ENCODE measurements at places on chromosomes 1 and 21.
A peak's percentile ranks its signal among the peaks of the same experiment; 100 is the strongest.

DNA sequence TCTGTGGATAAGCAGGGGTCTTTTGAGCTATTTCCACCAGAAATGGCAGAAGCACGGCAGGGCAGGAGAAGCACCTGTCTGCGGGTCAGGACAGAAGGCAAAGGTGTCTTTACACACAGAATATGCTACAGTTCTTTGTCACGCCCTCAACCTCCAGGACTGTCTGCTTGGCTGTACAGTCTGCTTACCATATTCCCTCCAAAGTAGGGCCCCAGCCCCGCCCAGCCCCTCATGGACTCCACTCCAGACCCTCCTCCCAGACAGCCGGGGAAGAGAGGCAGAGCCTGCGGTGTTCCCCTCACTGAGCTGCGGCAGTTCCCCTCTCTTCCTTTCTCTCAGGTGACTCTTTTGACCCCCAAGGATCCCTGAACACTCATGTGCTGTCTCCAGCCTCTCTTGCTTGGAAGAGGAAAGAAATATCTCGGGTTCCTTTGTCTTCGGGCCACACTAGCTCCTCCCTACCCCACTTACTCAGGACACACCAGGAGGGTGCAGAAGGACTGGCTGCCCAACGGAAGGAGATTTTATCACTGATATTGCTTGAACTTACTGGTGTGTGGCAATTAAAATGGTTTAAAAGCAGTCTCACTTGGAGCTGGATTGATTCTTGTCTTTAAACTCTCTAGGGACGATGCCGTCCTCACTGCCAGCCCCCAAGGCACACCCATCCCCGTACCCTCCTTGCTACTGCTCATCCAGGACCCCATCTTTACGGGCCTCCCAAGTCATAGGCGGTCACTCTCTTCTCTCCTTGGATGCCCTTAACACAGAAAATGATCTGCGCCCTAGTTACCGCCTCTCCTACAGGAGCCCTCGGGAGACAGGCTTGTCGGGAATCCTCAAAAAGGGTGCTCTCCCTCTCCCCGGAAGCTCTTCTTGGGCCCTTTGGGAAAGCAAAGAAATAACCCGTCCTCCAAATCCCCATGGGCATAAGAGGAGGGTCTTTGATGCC, 169.7 kb downstream of the TOMM20 start:
- no peak for DNase-seq

GRCh38 chr1:902802-903201, 20.9 kb upstream of the SAMD11 start:
- DNase-seq = no peak

GRCh38 chr1:99218572-99218971, 45.7 kb upstream of the PLPPR4 start:
- DNase-seq = no peak

- no peak for DNase-seq
Observed at GRCh38 chr1:117128323-117129079, 7.0 kb upstream of the TRIM45 start.

DNA sequence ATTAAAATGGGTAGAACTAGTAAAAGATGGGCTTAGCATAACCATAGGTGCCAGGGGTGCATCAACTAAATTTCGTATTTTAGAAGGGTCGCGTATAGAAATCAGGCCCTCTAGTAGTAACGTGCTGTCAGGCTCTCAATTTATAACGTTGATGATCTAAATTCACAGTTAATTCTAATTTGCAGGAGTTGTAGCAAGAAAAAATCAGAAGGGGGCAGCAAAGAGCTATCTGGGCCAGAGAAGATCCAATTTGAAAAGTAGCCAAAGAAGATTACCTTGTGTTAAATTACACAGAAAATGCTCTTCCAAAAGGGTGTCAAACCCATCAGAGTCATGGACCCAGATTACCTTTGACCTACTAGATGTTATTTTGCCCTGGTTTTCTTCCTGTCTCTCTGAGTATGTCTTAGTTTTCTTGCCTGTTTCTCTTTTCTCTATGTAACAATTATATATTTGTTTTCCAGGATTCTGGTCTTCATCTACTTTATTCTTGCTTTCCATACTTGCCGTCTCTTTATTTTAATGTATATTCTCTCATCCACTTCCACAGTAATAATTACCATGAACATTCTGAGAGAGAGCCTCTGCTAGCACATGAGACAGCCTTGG, 1030.9 kb downstream of the AMY1C start:
- peak; percentile 4 for DNase-seq

DNA sequence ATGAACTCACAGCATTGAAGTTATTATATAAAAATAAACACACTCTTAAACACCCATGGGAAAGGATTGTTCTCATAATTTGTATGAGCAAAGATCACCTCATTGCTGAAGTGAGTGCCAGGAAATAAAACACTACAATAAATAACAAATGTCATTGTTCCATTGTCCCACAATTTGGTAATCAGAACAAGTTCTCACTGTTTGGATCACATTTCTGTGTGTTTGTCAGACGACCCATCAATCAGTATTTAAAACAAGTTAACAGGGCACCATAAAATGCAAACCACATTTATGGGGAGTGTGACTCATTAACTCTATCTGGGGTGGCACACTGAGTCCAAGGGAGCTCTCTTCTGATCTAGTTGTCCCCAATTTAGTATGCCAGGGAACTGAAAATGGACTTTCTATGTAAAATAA, 124.5 kb downstream of the PTPRC start:
- peak; percentile 40 for DNase-seq

DNA sequence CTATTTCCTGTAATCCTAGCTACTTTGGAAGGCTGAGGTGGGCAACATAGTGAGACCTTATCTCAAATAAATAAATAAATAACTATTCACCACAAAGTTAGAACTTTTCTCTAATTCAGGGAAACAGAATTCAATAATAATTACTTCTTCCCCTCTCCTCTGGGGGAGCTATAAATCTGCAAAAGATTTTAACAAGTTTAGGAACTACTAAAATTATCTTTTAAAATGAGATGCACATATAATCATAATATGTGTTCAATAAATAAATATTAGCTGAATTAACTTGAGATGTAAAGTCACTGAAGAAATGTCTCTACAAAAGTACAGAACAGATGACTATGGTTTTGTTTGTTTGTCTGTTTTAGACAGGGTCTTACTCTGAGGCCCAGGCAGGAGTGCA, 14.1 kb downstream of the WDR47 start:
- DNase-seq = no peak

DNA sequence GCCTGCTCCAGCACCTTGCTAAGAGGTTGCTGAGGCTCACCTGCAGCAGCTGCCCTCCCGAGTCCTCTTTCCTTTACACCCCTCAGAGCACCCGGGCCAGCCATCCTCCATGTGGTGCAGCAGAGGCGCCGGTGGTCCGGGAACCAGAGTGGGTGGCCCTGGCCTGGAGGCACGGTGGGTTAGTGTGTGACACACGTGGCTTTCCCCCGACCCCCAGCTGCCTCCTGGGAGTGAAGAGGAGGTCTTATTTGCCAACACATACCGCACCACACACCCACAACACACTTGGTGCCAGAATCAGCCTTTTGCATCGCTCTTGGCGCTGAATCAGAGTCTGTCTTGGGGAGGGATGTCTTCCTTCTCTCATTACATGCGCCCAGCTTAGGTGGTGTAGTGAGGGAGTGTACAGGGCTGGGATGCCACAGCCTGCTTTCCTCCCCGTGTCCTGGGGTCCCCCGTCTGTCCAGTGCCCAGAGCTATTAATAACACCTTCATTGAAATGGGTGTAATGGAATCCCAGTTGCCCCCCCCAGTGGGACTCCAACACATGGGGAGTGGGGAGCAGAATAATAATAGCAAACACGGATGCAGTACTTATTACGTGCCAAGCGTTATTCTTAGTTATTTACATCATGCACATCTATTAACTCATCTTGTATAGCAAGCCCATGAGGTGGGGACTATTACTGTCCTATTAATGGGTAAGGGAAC, 38.2 kb downstream of the MAPKAPK2 start:
- no peak for DNase-seq

- DNase-seq = peak; percentile 64
Observed at GRCh38 chr1:206117151-206117948, at the start of gene AVPR1B. TSS of gene AVPR1B (minus strand) at chr1:206117388. CDS start at chr1:206116890, 498 bp downstream.

GRCh38 chr1:29349871-29350491, 113.7 kb downstream of the PTPRU start:
- no peak for DNase-seq

DNA sequence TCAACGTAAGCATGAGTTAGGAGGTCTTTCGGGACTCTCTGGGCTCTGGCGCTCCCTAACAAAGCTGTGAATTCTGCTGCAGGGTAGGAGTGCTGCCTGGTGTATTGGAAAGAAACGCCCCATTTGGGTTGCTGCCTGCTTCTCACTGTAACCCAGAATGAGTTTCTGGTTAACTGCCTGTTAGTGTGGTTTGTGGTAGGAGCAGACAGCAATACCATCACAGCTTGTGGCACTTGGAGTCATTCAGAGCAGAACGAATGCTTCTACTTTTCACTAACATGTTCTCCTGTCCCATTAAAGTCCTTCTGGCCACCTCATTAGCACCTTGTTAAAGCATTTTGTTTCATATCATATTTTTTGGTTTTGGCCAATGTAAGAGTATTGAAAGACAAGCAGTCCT, 18.1 kb downstream of the MAP3K7CL start:
- peak; percentile 85 for DNase-seq

DNA sequence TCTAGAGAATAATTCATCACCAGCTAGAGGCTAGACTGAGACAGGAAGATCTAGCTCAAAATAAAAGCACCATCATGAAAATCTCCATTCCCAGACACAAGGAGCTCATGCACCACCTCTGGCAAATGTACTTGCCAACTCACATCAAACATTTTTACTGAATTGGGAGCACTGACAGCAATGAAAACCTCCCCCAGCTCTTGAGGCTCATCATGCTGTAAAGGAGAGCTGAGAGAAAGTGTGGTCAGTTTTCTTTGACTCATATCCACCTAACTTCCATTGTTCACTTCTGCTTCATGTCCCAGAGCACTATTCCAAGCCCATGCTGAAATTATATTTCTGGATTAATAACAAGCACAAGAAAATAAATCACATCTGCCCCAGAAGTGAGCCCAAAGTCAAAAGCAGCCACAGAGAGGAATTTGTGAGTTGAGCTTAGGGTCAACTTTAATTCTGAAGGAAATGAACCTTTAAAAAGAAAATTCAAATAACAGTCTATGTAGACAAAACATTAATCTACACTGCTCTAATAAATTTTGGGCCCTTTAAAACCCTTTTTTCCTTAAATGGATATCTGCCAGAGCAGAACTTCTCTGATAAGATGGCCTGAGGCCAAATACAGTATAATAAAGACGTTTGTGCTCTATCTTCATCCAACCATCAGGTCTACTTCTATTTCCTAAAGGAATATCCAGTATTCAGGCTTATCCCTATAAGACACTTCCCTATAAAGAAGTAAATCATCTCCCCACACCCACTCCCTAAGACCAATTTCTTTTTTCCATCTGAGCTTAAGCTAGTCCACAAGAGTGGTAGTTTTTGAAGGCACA, 85.9 kb upstream of the ADAM30 start:
- no peak for DNase-seq

DNA sequence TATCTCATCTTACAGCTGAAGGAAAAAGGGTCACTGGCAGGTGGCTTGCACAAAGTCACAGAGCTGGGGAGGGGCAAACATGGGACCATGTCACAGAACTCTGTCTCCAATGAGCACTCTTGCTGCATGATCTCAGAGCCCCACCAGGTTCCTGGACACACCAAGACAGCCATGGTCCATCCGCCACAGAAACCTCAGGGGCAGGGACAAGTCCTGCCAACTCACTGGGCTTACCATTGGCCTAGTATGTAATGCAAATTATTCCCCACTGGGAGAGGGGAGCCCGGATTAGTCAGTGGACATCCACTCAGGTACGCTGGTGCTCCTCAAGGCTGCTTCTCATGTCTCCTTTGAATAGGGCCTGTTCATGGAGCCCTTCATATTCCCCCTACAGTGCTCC, 14.2 kb downstream of the S100A7A start:
- DNase-seq = no peak
